ENCODE measurements at places on chromosomes 2 and 18.

DNA sequence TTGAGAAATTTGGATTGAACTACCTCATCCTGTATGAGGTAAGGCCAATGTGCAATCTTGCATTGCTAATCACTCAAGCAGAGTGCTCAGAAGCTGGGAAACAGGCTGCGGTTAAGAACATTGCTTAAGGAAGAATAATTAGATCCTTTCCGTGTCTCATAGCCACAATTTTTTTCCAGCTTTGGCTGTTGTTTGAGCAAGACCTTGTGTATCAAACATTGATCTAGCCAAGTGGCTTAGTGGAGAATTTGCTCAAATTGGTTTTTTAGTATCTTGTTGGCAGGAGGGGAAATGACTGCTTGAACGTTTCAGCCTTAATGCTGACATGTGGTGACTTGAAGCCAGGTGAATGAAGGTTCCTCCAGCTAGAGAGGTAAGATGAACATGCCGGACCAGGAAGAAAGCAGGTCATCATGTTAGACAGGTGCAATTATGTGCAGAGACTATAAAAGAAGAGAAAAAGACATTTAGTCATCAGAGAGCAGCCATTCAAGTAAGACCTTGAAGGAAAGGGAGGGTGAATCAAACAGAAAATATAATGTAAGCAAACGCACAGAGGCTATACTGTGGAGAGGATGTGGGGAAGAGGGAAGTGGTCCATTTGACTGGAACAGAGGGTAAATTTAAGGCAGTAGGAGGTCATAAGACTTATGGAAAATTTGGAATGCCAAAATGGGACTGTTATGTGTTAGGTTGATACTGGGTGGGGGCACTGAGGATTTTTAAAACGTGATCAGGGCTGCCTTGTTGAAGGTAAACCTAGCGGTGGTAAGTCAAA lies 98.9 kb upstream of the CYP1B1 start:
- DNase-seq: no peak

GRCh38 chr2:181371782-181372645 lies 85.2 kb upstream of the ITGA4 start:
- no peak for DNase-seq

- no peak for DNase-seq
Measured at GRCh38 chr18:71942433-71942832, 601.7 kb downstream of the CBLN2 start.

- DNase-seq: peak; percentile 88
Measured at GRCh38 chr2:68828887-68829708, 42.1 kb downstream of the BMP10 start.

DNA sequence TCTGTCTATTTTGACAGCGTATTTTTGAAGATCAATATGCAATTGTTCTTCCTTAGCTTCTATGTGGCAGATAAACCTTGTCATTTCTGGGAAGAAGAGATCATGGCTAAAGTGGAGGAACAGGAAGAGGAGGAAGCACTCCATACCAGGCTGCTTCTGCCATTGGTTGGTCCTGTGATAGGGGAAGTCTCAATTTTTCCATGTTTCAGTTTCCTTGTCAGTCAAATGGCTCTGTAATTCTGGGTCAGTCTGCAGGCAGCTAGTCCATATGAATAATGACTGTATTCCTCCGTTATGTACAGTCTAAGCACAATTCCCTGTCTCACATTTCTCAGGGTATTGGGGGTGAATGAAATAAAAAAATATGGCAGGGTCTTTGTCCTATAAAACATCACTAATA lies 277.6 kb upstream of the CXCR4 start:
- DNase-seq: no peak

DNA sequence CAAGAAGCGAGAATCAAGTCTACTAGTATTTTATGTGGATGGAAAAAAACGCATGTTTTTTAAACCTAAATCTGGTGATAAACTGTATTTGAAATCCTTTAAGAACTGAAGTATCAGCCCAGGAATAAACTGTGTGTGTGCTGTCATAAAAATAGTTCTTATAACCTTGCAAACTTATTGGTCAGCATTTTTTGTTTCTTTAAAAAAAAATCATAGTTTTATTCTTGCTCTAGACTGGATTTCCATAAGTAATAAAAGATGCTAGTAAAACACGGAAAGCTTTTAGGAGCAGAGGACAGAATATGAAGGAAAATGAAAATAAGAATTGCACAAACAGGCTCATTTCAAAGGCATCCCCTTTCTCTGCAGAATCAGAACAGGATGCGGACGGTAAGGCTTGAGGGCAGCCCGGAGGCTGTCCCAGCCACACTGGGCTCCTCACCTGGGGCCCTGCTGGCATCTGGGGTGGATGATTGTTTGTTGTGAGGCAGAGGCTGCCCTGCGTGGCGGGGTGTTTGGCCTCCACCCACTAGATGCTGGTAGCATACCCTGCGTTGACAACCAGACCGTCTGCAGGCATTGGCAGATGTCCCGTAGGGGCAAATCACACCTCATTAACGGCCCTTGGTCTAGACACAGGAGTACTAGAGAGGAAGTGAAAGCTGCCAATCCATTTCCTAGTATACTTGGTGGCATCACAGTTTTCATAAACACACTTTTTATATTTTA lies 52.5 kb downstream of the MBP start:
- DNase-seq: no peak

DNA sequence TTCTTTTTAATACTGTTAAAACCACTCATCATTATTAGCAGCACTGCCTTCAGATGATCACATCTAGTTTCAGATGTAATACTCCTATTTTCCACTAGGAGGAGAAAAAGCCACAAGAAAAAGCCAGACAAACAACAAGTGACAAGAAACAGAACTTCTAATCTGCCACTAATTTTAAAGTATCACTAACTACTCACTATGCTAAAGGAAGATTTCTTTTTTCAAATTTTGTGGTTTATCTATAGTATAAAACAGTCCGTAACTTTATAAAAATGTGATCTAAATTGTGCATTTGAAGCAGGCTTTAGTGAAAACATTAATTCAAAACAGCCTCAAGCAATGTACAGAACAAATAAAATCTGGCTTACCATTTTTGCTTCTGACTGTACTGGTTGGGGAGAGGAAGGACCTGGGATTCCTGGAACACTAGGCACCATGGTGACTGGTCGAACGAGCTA lies 56.8 kb downstream of the ATF2 start:
- DNase-seq: no peak

DNA sequence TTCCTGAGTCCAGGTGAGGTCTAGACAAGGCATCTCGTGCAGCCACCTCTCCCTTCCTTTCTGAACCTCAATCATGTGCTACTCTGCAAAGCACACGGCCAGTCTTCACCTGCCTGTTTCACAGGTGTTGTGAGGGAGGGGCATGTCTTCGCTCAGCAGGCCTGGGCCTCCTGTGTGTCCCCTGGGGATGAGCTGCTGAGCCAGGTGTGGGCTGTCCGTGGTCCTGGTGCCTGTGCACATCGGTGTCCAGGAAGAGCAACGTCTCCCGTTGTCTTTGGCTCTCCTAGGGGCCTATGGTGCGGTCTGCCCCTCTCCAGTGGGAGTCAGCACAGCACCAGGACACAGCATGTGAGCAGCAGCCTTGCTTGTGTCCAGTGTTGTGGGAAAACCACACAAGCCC lies 16.7 kb downstream of the ARHGEF4 start:
- DNase-seq: no peak

DNA sequence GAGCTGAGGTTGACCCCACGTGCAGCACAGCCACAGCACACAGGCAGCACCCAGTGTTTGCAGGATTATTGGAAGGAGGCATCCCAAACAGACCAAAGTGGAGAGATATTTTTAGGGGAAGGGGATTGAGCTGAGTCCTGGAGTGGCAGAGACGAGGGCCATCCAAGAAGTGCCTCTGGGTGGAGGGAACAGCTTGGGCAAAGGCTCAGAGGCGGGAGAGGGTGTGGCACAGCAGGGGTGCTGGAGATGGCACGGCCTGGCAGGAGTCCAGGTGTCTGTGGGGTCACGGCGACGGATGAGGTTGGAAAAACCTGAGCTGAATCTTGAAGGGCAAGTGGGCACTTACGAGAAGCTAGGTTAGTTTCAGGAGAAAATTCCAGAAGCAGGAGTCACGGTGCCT lies 60.6 kb downstream of the INHBB start:
- DNase-seq: no peak

GRCh38 chr2:161417438-161418274 lies 1.6 kb downstream of the TBR1 start:
- no peak for DNase-seq

DNA sequence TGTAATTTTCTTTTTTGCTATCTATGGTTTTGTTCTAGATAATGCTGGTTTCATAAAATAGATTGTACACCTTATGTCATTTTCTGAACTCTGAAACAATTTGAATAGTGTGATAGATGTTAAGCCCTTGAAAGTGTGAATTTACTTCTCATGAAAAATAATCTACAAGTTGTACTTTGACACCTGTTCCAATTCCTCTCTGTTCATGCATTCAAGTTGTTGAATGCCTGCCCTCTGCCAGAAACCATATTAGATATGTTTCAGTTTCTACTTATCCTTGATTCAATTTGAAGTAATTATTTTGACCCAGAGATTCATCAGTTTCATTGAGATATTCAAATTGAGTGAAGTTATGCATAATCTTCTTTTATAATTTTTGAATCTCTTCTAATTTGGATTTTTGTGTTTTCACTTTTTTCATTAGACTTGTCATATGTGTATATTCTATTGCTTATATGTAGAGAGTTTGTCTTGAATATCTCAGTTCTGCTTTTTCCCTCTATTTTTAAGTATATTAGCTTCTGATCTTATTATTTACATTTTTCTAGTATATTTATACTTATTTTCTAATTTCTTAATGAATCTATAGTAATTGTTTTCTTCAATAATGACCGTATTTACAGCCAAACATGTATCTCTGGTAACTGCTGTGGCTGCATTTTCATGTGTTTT lies 143.3 kb upstream of the TACR1 start:
- DNase-seq: no peak

DNA sequence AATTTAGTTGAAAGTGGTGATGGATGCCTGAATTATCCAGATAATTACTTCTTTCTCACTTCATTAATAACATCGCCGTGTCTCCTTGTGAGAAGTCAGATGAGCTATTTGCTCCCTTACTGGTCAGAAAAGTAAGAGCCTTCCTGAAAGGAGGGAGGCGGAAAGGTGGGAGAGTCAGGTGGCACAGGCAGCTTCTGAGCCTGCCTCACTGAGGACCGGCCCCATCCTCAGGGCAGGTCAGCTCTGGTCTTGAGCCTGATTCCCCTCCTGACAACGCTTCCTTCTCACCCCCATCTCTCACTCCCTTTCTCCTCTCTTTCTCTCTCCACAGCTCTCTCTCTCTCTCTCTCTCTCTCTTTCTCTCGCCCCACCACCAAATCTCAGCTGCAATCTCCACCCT lies 10.1 kb upstream of the APOB start:
- no peak for DNase-seq

GRCh38 chr2:45637440-45637839 lies 14.0 kb upstream of the PRKCE start:
- DNase-seq: no peak

GRCh38 chr2:160492401-160493226 lies 993 bp downstream of the RBMS1 start:
- DNase-seq: peak; percentile 10

DNA sequence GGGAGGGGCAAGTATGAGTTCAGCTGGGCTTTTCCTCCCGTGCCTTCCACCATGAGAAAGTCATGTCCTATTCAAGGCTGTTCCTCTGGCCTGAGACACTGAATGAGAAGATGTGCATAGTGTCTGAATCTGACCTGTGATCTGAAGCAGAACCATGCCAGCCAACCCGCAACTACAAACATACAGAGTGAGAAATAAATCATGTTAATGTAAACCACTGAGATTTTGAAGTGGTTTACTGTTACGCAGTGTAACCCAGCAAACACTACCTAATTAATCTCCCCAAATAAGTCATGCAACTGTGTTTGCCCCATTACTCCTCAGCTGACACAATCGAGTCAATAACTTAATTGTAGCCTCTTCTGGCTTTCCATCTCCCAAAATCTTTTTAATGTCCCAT lies 49.2 kb downstream of the METTL4 start:
- no peak for DNase-seq

DNA sequence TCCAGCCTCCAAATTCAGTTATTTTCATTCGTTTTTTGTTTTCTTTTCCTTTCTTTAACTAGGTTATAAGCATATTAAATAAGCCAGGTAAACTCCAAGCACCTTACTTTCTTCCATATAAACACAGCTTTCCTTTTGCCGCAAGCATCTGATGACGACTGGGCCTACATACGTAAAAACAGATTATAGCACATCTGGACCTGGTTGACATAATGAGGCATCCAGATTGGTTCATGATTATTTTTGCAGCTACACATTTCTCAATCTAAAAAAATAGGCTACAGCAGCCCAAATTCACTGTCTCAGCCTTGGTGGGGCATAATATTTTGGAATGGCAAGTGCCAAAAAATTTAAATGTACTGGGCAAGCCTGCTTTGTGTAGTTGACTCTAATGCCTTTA lies 7.7 kb downstream of the CYP1B1 start:
- DNase-seq: no peak

- no peak for DNase-seq
Measured at GRCh38 chr18:73156117-73156516, 288.3 kb upstream of the NETO1 start.

- peak; percentile 88 for DNase-seq
Measured at GRCh38 chr2:64359892-64360657, 93.9 kb upstream of the LGALSL start.

DNA sequence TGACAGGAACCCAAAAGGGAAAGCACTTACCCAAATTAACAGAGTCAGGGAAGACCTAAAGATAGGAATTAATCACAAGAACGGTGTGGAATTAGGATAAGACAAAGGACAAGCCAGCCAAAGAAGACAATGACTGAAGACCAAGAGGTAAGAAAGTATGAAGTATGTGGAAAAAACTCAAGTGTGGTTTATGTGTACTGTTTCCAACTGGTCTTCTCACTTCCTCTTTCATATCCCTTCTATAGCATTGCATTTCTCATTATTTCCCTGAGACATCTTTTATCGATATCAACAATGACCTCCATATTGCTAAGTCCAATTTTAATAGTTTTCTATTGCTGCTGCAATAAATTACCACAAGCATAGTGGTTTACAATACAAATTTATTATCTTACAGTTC lies 313.5 kb upstream of the SLC39A10 start:
- DNase-seq: no peak

DNA sequence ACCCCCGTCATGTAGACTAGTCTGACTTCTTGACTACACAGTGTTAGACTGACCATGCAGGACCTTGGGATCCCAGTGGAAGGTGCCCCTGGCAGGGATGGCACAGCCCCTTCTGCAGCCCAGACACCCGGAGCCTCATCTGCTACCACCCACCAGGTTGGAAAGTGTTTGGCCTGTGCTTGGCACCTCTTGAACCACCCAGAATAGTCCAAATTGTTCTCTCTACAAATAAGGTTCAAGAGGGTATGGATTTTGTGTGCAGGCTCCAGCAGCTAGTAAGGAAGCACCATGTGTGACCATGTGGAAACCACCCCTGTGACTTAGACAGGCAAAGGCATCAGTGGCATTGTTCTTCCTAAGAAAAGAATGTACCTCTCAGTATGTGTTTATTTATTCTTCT lies 18.4 kb downstream of the L3MBTL4 start:
- no peak for DNase-seq
